ENCODE measurements at places on chromosomes 2 and 18.

DNA sequence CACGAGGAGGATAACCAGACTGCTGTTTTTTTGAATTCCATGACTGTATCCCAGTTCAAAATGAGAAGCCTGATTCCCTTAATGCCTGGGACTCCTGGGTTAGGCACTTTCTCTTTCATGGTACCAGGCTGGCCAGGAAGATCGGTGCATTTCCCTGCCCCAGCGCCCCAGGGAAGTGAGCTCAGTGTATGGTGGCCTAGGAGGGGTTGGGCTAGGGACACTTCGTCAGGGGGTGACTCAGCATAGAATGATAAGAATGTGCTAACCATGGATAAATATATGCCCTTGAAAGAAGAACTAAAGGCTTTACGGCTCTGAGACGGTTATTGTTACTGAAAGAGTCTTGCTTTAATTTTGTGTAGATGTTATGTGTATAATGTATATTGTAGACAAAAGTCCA lies 27.5 kb upstream of the FAM237A start:
- no peak for DNase-seq

- no peak for DNase-seq
Measured at GRCh38 chr2:163213661-163214081, 375.1 kb upstream of the KCNH7 start.

- DNase-seq = no peak
Measured at GRCh38 chr2:129885735-129886134, 93.7 kb upstream of the RAB6C start.

- no peak for DNase-seq
Measured at GRCh38 chr18:42976869-42977590, 138.5 kb downstream of the RIT2 start.

DNA sequence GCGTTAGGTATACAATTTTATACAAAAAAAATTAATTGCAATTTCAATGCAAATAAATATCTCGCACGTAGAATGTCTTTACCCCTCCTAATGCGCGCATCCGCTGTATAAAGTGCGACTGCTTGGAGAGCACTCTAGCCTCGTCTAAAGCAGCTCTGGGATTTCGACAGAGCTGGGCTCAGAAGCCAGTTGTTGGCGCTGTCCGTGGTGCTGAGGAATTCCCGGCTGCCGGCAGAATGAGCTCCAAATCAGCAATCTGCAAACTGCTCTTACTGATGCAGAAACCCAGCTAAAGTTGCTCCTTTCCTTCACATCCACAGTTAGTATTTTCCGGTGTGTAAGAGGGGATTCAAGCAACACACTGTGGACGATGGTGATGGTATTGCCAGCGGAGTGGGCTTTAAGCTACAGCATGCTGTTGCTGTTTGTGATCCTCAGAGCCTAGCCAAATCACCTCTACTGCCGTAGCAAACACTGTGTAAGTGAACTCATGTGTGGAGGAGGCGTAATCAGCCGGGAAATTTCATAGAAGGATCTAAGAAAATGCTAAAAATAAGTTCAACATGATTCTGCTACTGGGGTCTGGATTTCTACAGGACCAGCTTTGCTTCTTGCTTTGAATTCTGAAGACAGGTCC lies at the start of gene VWC2L:
TSS of gene VWC2L (plus strand) at position 137 of the 637 bp plus-strand sequence. CDS start 3,140 bp downstream, outside the sequence.
- DNase-seq = peak; percentile 33

- DNase-seq = no peak
Measured at GRCh38 chr2:1685078-1685956, 59.0 kb downstream of the PXDN start.

DNA sequence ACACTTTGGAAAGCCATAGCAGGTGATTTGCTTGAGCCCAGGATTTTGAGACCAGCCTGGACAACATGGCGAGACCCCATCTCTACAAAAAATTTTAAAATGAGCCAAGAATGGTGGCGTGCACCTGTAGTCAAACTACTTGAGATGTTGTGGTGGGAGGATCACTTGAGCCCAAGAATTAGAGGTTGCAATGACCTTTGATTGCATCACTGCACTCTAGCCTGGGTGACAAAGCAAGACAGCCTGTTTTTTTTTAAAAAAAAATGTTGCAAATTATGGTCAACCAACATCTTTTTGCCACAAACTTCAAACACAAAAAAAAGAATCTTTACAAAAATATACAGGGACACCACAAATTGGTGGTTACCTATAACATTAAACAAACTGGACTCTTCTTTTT lies 40.3 kb downstream of the MEX3C start:
- no peak for DNase-seq

- no peak for DNase-seq
Measured at GRCh38 chr2:151153601-151154000, 108.1 kb downstream of the RBM43 start.

GRCh38 chr2:231909631-231910030 lies 16.6 kb downstream of the NPPC start:
- DNase-seq = no peak

DNA sequence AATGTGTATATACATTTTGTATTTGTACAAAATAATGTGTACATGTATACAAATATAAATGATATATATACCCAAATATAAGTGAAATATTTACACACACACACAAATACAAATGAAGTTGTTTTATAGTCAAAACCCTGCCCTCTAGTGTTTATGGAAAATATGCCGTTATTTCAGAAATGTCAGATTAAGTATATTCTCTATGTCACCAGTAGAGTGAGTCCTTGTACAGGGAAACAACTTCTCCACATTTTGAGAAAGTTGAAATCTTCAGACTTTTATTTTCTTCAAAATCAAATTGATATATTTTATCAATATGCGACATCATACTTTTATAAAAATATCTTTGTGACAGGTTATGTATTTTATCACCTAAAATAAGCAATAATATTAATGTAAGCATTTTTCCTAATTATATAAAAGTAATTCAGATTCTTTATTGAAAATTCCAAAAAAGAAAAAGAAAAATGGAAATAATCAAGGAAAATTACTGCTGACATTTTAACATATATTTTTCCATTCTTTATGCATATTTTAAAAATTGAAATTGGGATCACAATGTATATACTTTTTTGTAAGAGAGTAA lies 22.4 kb downstream of the ARL6IP6 start:
- DNase-seq = no peak
